ENCODE measurements at places on chromosomes 1 and 21. TPM values are rescaled to one million over a fixed set of nuclear protein-coding genes. Genes with fewer than 3 reads are reported as not detected.

DNA sequence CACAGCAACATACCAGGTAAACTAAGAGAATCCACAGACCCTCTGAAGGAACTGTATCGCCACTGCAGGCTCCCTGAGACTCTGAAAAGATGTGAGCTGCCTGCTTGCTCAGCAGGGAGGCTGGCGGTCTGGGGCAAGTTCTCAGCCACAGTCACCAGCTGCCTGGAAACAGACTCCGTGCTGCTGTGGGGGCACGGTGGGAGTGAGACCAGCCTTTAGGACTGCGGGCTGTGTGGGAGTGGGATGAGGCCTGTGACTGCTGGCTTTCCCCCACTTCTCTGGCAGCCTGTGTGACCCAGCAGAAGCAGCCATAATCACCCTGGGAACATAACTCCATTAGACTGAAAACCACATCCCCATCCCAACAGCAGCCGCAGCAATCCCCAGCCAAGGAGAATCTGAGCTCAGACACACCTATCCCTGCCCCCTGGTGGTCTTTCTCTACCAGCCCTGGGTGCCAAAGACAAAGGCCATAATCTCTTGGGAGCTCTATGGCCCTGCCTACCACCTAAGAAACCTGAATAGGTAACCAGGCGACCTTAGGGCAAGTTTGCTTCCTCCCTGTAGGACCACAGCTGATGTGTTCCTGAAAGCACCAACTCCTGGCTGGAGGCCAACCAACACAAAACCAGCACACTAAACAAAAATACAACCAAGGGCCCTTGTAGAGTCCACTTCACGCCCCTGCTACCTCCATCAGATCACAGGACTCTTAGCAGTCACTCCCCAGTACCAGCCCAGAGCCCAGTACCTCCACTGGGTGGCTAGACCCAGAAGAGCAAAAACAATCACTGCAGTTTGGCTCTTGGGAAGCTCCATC is 151.5 kb downstream of the SMYD3 start:
- no peak for DNase-seq

GRCh38 chr1:207991583-207992026 is 80.7 kb upstream of the CD34 start:
- DNase-seq: no peak

DNA sequence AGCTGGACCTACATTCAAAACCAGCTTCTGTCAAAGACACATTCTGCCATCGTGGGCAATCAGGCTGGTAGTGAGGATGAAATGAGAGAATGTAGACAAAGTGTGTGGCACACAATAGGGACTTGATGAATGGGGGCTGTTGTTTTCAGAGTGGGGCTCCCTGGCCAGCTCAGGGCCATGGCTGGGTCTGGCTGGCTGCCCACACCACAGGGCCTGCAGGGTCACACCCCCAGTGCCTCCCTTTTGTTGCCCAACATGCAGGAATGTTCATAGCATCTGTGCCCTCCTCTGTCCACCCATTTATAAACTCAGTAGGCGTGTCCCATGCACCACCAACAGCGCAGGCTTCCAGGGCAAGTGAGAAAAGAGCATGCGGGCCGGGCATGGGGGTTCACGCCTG is 20.8 kb upstream of the ECE1 start:
- no peak for DNase-seq

- no peak for DNase-seq
Observed at GRCh38 chr21:29928537-29928936, 11.3 kb downstream of the GRIK1 start.

CYP2J2 gene
- polyA plus RNA-seq: 4.1 TPM

DNA sequence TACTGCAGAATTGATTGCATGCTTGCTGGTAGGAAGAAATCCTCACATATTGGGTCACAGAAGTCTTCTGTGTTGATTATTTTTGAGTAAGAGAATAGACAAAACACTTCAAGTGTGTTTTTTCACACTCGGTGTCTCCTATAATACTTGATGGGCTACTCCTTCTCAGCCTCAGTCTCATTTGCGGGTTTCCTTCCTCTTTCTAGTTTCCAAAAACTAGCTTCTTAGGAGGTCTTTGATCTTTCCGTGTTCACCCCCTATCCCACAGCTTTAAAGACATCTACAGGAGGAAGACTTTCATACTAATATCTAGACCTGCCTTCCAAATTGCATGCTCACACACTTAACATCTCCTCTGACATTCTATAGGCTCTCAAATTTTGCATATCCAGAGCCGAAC is 40.7 kb upstream of the NTPCR start:
- no peak for DNase-seq

GRCh38 chr1:151048645-151049032 is 1.1 kb downstream of the C1orf56 start:
- DNase-seq: no peak

C1orf146 gene
- polyA plus RNA-seq: not detected

DNA sequence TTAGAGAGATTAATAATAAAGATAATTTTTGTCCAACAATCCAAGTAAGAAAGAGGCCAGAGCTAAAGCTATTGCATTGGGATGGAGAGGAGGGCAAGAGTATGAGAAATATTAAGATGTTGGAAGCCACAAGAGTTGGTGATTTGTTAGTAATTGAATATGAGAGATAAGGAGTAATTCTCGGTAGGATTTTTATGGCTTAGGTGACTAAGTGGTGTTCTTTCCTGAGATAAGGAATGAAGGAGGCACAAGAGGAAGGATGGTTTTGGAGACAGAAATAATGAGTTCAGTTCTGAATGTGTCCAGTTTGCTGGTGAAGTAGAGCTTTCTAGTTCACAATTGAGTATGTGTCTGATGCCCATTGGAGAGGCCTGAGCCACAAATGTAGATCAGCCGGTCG is 9.4 kb downstream of the TRMT13 start:
- DNase-seq: no peak

Data from urinary bladder (tissue), 4 donors.